CD4-positive, alpha-beta T cell treated with Interleukin-4 for 4 hours (primary cell): ENCODE measurements at places on chromosomes 2 and 18.

GRCh38 chr2:169110916-169111315 is 41.6 kb downstream of the DHRS9 start:
- no peak for DNase-seq

DNA sequence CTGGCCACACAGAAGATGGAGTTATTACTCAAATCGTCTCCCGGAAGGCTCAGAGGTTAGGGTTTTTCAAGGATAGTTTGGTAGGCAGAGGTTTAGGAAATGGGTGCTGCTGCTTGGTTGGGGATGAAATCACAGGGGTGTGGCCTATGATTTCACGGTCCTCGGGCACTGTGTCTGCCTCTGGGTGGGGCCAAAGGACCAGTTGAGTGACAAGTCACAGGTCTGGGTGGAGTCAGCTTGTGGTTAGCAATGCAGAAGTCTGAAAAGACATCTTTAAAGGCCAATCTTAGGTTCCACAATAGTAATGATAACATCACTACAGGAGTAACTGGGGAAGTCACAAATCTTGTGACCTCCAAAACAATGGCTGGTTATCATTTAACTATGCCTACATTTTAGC is 387.8 kb downstream of the ZNF521 start:
- no peak for DNase-seq

DNA sequence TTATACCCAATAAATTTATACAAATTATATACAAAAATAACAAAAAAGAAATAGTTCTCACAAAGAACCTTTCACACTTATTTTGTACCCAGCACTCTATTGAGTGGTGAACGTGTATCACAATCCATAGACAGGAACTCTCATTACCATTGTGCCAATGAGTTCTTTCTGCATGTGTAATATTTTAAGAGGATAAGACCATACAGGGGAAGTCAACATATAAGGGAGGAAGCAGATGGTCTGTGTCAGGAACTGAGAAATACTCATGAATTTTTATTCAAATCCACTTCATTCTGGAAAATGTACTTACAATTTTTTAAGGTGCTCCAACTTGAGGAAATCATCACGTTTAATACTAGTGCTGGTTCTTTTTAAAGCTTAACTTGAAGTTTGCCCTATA is 27.1 kb upstream of the ELOA2 start:
- DNase-seq: no peak

GRCh38 chr2:147543056-147543455 is 301.8 kb upstream of the ACVR2A start:
- no peak for DNase-seq

DNA sequence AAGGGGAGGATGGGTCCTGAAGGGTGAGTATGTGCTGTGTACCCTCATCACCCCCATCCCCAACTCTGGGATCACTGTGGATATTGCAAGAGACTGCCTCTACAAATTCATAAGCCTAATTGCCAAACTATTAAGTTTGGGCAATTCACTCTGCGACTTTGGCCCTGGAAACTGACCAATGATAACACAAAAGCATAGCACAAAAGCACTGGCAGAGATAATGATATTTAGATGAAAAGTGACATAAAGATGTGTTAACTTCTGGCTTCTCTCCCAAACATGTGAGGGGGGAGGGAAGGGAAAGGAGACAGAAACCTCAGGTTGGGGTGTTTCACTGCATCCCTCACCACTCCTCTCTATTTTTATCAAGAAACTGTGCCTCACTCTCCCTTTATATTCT is 150.3 kb downstream of the SATB2 start:
- DNase-seq: no peak

DNA sequence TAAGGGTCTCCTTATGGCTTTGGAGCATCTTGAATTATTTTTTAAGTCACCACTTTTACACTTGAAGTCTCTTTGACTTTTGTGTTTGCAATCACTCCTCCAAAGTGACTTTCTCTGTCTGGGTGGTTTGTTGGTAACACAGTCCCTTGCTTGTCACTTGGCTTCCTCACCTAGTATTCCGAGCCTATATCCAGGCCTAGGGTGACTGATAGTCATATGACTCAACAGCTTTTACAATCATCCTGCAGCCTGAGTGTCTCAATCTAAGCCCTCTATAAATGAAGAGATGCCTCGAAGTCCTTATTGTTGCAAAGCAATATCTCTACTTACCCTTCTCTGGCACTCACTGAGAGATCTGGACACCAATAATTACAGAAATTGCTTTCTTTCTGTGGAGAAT is 53.9 kb upstream of the SETBP1 start:
- DNase-seq: no peak
